Astrocyte (in vitro differentiated cells and primary cell): ENCODE measurements at places on chromosomes 1 and 21.

DNA sequence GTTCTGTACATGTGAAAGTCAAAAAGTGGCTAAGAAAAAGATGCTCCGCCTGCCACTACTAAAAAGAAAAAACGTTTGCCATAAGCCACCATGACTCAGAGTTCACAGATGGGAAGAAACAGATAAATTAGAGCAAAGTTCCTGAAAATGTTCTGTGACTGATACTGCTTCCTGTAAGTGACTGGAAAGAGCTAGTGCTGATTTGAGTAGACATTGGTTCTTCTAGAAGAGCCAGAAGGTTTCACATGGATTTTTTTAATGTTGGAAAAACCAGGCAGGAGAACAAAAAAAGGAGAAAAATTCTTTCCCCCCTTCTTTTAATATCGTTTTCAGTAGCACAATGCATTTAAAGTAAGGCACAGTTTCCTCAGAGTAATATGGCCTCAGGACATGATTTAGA, 221.4 kb downstream of the HLX start:
- DNase-seq, result peak; percentile 90

DNA sequence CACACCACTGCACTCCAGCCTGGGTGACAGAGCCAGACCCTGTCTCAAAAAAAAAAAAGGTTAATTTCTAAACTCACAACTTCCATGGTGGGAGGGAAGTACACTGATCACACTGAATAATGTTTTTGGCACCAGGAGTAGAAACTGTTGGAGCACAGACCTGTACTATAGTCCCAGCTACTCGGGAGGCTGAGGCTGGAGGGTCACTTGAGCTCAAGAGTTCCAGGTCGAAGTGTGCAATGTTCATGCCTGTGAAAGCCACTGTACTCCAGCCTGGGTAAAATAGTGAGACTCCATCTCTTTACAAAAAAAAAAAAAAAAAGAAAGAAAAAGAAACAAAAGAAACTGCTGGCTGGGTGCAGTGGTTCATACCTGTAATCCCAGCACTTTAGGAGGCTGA, 35.3 kb downstream of the TMEM50B start:
- no peak for DNase-seq

GRCh38 chr1:60234776-60235175, 161.2 kb upstream of the C1orf87 start:
- DNase-seq, result no peak

GRCh38 chr1:153612111-153612754, 704 bp downstream of the S100A16 start:
- no peak for DNase-seq

DNA sequence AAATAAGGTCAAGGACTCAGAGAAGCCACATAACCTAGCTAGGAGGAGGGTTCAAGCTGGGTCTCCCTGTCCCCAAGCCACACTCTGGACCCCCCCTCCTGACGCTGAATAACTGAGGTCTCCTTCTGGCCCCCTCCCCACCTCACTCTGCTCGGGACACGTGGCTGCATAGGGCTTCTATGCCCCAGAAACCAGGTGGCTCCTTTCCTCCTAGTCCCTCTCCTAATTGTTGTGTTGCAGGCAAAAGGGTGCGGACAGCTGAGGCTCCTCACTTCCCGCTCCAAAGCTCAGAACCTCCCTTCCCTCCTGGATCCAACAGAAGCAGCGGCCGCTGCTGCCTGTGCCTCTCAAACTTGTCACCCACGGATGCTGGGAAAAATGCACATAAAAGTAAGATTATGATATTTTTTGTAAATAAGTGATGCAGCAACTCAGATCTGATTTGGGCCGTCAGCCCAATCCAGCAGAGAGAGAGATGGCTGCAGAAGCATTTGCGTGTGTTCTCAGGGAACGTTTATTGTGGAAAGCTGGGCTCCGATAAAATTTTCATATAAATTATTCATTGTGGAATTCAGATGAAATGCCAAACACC, 40.8 kb upstream of the C1orf174 start:
- no peak for DNase-seq

GRCh38 chr1:155812878-155813277, 44.1 kb downstream of the GON4L start:
- DNase-seq, result no peak

DNA sequence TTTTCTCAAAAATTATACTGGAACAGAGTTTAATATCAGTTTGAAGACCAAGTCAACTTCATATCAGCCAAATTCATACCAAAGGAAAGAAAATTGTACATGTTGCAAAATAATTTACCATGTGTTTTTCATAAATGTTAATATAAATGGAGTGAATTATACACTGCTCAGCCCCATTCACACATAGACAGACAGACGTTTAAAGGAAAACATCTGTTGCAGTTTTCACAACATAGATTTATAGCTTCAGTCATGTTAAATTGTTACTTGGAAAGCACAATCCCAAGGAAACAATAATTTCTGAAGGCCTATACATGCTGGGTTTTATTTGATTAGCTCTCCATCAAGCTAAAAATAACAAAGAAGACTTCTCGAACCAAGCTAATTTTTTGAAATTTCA, 27.8 kb upstream of the HYI start:
- no peak for DNase-seq

DNA sequence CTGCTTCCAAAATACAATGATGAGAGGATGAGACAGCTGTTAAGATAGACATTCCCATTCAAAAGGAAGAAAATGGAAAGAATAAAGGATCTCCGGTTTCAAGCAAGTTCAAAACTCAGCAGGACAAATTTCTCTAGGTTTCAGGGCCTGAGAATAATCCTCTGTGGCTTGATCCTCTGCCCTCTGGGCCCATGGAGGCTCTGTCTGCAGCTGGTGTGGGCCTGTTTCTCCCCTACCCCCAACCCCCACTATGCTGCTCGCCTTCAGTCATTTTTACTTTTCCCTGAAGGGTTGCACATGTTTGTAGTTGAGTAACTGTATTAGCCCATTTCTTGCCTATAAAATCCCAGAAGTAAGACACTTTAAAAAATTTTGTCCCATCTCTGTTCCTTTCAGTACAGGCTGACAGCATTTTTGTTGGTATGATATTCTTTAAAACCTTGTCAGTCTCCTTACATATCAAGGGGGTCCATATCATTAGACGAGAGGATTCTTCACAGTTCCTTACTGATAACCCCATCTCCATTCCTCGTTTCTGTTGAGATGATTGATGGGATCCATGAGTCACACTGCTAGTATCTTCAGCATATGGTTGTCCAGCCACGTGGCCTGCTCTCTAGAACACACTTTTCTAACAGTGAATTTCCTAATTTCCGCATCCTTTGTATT, 10.5 kb downstream of the ZMYM4 start:
- peak; percentile 47 for DNase-seq

DNA sequence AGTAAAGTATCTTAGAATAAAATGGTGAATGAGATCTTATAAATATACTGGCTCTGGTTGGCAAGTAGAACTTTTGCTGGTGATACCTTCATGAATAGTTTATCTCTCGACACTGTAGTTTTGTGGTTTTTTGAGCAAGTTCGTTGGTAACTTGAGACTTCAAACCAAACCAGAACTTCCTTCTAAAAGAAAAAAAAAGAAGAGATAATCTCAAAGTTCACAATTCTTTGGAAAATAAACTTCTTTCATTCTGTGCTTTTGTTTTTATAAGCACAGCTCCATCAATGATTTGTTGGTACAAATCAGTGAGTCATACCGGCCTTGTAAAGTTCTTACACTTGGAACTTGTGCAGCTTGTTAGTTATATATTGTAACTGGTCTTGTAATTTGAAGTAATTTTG, 2.3 kb downstream of the HIPK1 start:
- peak; percentile 87 for DNase-seq

DNA sequence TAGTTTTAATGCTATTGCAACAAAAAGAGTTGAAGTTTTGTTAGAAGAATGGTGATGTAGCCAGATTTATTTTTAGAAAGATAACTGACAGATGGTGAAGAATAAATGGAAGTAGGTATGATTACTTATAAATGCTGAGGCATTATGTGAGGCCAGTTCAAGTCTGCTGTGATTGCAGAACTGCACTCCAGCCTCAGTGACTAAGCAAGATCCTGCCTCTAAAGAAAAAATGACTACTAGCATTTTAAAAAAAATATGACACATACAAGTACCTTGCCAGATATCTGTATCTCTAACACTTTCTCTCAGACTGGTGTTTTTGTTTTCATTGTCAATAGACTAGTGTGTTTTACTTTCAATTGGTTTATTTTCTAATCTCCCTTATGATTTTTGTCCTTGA, 1242.4 kb upstream of the ADGRL4 start:
- peak; percentile 11 for DNase-seq

- DNase-seq, result no peak
These were observed 68.6 kb downstream of the TGFBR3 start for GRCh38 chr1:91817211-91817905.

- DNase-seq, result no peak
These were observed 1169.5 kb downstream of the AMY1C start for GRCh38 chr1:104919188-104919587.

GRCh38 chr21:46219591-46220239, 8.9 kb downstream of the LSS start:
- DNase-seq, result no peak

- no peak for DNase-seq
These were observed 27.7 kb upstream of the LY9 start for GRCh38 chr1:160768295-160768657.
